Epithelial cell of proximal tubule (primary cell): ENCODE measurements at places on chromosomes 11 and 22. TPM values are rescaled to one million over a fixed set of nuclear protein-coding genes. Genes with fewer than 3 reads are reported as not detected.

COMT gene
- 233 and 272 TPM in 2 replicates for total RNA-seq

OR4A16 gene
- total RNA-seq, result not detected in 2 replicates

ZNRD2 gene
- 72.0 and 141 TPM in 2 replicates for total RNA-seq

FXYD6 gene
- 23.9 and 71.2 TPM in 2 replicates for total RNA-seq

- no peak for DNase-seq
Measured at GRCh38 chr11:117328375-117329010, 839 bp downstream of the CEP164 start.

DNA sequence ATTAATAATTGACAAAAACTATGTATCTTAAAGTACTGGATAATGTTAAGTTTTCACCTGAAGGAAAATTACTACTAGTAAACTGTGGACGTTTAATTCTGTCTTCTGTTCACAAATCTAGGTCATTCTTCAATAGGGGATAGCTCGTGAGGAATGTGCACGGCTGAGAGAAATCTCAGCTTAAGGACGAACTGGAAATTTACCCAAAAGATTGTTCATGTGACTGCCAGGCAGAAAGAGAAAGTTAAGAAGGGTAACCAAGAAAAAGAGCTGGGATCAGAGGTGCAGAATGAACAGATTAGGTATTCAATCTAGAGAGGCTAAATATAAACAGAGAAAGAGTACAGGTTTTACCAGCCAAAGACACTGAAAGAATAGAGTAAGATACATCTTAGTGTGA lies 245.3 kb downstream of the CASP12 start:
- DNase-seq, result no peak

GRCh38 chr11:65410936-65411680 lies 11.5 kb upstream of the NEAT1 start:
- DNase-seq, result no peak

DNA sequence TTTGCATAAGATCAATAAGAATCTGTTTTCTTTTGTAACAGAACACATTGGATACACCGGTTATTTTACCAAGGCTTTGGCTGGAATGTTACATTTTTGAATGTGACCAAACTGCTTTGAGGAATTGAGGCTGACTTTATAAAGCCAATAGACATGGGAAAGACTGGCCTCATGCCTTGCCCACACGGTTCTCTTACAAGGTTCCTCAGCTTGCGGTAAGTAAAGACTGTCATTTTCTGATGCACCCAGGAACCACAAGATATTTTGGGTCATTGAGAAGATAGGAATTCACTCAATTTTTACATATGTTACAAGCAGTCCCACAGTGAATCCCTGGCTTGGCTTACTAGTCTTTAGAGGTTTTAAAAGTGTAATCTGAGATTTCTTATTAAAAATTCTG lies 23.9 kb downstream of the OR10A6 start:
- no peak for DNase-seq

GRCh38 chr11:128236506-128237498 lies 350.6 kb downstream of the ETS1 start:
- DNase-seq, result no peak

- DNase-seq, result no peak
Measured at GRCh38 chr11:113387605-113388211, at the start of gene ANKK1. Gene ANKK1 (plus strand): TSS chr11:113387779. CDS start chr11:113387885, 106 bp downstream.

DNA sequence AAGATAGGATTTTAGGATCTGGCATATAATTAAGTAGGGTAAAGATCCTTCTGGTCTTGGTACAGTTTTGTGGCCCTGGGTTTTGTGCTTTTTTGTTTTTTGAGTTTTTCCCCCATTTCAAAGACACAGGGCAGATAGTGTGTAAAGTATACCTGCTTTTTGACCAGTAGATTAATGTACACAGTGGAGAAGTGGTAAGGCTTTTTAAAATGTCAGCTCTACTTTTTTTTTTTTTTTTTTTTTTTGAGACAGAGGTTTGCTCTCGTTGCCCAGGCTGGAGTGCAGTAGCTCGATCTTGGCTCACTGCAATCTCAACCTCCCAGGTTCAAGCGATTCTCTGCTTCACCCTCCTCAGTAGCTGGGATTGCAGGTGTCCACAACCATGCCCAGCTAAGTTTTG lies 4.0 kb downstream of the EP300 start:
- DNase-seq, result no peak

DNA sequence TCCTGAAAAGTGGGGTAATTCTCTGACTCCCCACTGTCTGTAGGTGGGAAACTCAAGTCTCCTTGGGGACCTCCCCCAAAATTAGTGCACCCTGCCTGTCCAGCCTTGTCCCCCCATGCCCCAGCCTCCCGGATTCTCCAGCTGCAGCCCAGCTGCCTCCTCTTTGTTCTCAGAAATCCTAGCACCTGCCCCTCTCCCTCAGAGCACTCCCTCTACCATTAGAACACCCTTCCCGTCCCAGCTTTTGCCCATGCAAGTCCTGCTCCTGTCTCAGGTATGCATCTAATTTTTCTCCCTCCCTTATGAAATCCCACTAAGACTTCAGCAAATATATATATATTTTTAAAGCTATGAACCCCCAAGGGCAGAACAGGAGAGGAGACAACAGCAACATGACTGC lies 37.3 kb downstream of the LRFN4 start:
- DNase-seq, result no peak
